Activated T-helper 1 cell treated with Interleukin-2 at 50 U/mL for 16 hours (primary cell): ENCODE measurements at places on chromosomes 2 and 18.

- no peak for DNase-seq
Observed at GRCh38 chr2:196101325-196101991, 32.8 kb upstream of the DNAH7 start.

DNA sequence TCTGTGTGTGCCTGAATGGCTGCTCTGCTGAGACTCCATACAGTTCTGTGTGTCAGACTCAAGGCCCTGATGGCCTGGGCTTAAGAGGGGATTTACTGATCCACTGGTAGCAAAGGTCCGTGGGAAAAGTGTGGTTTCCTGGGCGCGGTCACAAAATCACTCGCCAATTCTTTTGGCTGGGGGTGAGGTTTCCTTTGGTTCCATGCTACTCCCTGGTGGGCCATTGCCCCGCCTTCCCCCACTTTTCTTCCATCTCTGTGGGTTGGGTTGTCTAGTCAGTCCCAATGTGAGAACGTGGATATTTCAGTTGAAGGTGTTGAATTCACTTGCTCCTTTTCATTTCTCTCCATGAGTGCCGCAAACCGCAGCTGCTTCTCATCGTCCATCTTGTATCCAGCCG, 162.7 kb upstream of the NRXN1 start:
- DNase-seq = no peak

- DNase-seq = no peak
Observed at GRCh38 chr2:86793752-86794151, 3.0 kb upstream of the CD8A start.

GRCh38 chr18:70292628-70293027, 3.8 kb downstream of the SOCS6 start:
- DNase-seq = no peak

DNA sequence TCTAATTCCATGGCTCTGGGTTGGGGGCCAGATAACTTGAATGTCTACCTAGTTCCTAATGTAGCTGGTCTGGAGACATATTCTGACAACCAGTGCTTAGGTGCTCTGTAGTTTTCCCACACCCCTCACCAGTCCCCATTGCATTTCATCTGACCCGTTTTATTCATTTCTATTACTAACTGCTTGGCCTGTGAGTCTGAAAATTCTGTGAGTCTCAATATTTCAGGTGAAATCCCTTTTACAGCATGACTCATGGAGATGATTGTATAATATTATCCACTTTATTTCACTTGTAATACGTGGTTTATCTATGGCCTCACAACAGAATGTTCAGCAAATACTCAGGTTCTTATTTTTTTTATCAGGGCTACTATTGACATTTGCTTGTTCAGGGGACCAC, 103.7 kb upstream of the UGP2 start:
- DNase-seq = no peak

DNA sequence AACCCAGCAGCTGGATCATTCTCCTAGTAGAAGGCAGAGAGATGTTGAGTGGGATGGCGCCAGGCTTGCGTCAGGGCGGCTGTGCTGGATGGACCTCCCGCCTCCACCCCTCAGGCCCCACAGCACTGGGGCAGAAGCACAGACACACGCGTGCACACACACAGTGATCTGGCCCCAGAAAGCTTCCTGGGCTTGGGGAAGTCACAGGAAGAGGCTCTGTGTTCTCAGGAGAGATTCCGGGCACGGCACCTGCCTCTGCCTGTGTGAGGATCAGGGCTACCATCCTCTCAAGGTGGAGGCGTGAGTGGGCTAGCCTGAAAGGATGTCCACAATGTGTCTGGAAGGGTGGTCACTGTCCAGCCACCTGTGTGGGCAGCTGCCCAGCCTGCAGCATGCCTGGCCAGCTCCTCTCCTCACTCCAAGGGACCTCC, 229.8 kb upstream of the HS6ST1 start:
- DNase-seq = no peak

GRCh38 chr18:44280479-44280878, 400.2 kb upstream of the SETBP1 start:
- DNase-seq = no peak
